ENCODE measurements at places on chromosomes 6 and 20. TPM values are rescaled to one million over a fixed set of nuclear protein-coding genes. Genes with fewer than 3 reads are reported as not detected.

Gene ACTL10
- total RNA-seq: not detected

Gene DEFB124
- total RNA-seq: not detected

Gene SMPDL3A
- total RNA-seq: 31.8 TPM

Gene SPINT4
- not detected for total RNA-seq

Gene CLPSL2
- total RNA-seq: not detected

Gene TMEM14A
- 26.0 TPM for total RNA-seq
